ENCODE measurements at places on chromosomes 7 and 10.

GRCh38 chr10:7030134-7030855, 380.5 kb downstream of the SFMBT2 start:
- no peak for DNase-seq

- no peak for DNase-seq
Observed at GRCh38 chr10:133205146-133205545, 24.9 kb upstream of the UTF1 start.

GRCh38 chr10:3797750-3798149, 12.7 kb upstream of the KLF6 start:
- DNase-seq = no peak

GRCh38 chr10:128377364-128377987, 251.3 kb upstream of the MKI67 start:
- DNase-seq = no peak

GRCh38 chr7:22488643-22489462, 11.1 kb downstream of the STEAP1B start:
- peak; percentile 89 for DNase-seq

- DNase-seq = no peak
Observed at GRCh38 chr7:40865441-40866233, 730.8 kb downstream of the SUGCT start.

DNA sequence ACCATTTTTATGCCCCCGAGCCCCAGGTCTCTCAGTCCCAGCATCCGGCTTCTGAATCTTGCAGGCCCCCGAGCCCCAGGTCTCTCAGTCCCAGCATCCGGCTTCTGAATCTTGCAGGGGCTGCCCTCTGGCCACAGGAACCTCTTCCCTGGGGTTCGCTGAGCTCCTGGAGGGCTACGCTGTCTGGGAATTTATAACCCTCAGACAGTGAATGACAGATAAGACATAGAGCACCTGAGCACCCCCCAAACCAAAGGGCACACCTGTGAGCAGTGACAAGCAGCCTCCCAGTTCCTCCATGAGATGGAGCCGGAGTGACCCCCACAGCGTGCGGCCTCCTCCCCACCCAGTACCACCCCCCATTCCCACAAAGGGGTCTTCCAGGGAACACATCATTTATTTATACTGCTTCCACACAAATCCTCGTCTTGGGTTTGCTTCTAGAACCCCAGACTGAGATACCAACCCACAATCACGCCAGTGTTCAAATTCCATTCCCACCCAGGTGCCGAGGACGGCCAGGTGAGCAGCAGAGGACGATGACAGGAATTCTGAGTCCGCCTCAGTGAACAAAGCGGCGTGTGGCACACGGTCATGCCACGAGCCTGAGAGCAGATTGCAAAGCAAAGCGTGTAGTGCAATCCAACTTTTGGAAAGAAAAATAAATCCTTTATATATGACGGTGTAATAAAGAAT, 57.7 kb upstream of the FAM20C start:
- DNase-seq = no peak

DNA sequence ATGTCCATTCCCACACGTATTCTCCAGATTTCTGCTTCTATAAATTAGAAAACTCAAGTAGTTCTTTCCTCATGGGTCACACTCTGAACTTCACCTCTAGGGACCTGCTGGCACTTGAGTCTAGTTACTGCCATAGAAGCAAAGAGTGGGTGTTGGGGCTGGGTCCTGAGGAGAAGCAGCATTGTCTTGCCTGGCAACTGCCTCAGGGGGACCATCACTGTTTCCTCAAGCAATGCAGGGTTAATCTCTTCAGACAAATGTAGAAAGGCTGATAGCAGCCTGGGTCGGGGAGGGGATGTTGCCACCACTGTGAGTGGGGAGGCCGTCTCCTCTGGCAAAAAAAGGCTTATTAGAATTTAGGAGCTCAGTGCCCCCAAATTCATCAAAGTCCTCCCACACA, 20.2 kb upstream of the PAPSS2 start:
- no peak for DNase-seq

GRCh38 chr10:36761121-36761520, 364.3 kb upstream of the ANKRD30A start:
- DNase-seq = no peak

- no peak for DNase-seq
Observed at GRCh38 chr7:80768756-80769155, 130.3 kb downstream of the CD36 start.

GRCh38 chr10:123519861-123520260, 146.3 kb upstream of the GPR26 start:
- no peak for DNase-seq

DNA sequence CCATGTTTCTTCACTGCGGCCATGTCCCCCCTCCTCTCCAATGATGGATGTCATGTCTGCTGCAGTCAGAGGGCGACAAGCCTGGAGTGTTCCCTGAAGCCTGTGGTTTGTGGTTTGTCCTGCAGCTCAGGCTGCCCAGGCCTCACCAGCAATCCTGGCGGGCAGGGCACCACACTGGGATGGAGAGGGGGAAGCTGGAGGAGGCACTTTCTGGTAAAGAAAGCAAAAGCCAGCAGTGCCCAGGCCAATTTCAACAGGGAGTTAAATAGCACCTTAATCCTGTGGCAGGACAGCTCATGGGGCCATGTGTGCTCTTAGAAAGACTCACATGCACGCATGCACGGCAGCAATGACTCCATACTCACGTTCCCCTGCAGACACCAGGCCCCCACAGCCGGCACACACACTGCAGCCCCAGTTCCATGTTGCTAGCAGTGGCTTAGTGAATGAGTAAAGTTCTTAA, 158.3 kb downstream of the EGFR start:
- DNase-seq = peak; percentile 59

Measured in adipocyte (in vitro differentiated cells).